Pulmonary artery endothelial cell (primary cell): ENCODE measurements at places on chromosomes 5 and 9. TPM values are rescaled to one million over a fixed set of nuclear protein-coding genes. Genes with fewer than 3 reads are reported as not detected.
A peak's percentile ranks its signal among the peaks of the same experiment; 100 is the strongest.

Gene RASEF
- total RNA-seq, result 0.07 TPM in 1 of 2 replicates, not detected in the other

Gene ARID3C
- total RNA-seq, result 0.07 and 0.13 TPM in 2 replicates

Gene GFI1B
- not detected in 2 replicates for total RNA-seq

Gene FOXD4L6
- total RNA-seq, result 0.07 TPM in 1 of 2 replicates, not detected in the other

Gene SURF2
- 17.5 and 19.8 TPM in 2 replicates for total RNA-seq

Gene TSSK1B
- total RNA-seq, result not detected in 2 replicates

Gene OMD
- total RNA-seq, result 0.04 and 0.07 TPM in 2 replicates

Gene MTX3
- total RNA-seq, result 6.2 and 6.4 TPM in 2 replicates

Gene POU5F2
- total RNA-seq, result 0.26 and 0.46 TPM in 2 replicates

Gene GPR151
- total RNA-seq, result 0.04 TPM in 1 of 2 replicates, not detected in the other

Gene ARSB
- 10.4 and 15.3 TPM in 2 replicates for total RNA-seq

Gene XPA
- 10.2 and 13.1 TPM in 2 replicates for total RNA-seq

Gene MATR3
- 213 and 361 TPM in 2 replicates for total RNA-seq

Gene KCNN2
- total RNA-seq, result 0.20 and 0.25 TPM in 2 replicates

Gene BTNL8
- not detected in 2 replicates for total RNA-seq

Gene DRD1
- not detected in 2 replicates for total RNA-seq

Gene PCDHGB3
- 1.3 and 1.6 TPM in 2 replicates for total RNA-seq

Gene CD14
- total RNA-seq, result 0.26 and 0.49 TPM in 2 replicates

DNA sequence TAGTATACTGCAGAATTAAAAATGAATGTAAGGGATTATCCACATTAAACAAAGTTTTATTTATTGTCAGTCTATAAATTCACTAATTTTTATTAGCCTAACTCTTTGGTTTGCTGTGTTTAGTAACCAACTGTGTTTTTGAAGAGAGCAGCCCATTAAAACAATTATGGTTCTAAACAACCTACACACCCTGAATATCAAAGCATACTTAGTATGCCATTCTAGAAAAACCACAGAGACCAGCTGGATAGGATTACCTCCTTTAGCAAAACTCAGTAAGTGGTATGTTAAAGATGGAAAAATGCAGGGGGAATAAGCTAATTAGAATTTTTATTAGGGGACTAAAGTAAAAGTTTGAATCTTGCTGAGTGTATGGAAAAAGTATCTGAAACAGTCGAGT is 1981.7 kb upstream of the NUDT12 start:
- DNase-seq, result no peak

GRCh38 chr5:66869347-66869746 is 273.2 kb downstream of the MAST4 start:
- DNase-seq, result no peak

DNA sequence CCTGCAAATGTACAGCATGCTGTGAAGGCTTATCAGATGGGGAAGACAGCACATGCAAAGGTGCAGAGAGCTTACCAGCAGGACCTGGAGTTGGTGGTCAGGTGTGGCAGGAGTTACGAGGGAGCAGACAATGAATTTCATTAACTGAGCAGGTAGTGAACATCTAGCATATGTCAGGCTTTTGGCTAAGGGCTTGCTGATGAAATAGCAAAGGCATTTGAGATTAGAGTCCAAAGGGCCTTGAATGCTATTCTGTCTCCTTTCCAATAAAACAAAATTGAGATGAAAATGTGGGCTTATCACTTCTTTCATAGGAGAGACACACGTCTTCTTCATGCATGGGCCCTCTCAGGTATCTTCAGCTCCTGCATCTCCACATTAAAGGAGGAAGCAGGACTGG is 36.6 kb upstream of the PPARGC1B start:
- no peak for DNase-seq

- DNase-seq, result no peak
Measured at GRCh38 chr9:117622347-117622746, 81.9 kb upstream of the TLR4 start.

GRCh38 chr5:112933651-112934365 is 11.8 kb upstream of the REEP5 start:
- no peak for DNase-seq

DNA sequence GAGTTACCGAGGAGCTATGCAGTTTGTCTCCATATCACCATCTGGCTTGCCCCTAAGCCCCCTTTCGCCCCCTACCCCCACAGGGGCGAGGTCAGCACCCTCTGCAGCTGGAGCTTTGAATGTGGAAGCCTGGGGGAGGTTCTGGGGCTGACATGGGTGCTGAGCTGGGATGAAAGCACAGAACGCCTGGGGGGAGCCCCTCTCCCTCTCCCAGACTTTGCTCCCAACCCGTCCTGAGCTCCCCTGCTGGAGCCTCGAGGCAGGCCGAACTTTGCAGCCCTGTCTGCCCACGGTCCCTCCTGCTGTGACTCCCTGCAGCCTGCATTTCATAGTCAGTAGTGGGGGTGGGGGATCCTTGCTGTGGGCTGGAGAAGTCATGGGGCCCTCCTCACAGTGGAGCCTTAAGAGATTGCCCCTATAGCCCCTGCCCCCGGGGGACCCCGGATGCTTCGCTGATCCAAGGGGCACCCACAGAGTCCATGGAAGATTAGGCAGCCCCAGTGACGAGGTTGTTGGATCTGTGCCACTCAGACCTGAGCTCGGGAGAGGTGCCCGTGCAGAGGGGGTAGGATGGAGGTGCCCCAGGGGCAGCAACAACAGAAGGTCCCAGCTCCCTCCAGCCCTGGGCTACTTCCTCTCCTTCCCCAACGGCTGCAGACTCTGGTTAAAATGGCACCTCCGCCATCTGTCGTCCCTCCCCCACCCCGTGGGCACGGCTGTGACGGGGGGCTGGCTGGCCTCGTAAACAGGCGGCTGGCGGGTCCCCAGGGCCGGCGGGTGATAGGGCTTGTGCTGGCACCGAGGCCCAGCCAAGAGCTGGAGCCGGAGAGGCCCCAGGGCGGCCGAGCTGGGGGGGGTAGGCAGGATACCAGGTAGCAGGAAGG is 162.0 kb downstream of the C9orf50 start:
- no peak for DNase-seq

- DNase-seq, result no peak
Measured at GRCh38 chr5:159663986-159664385, 252.3 kb upstream of the ADRA1B start.

GRCh38 chr5:32584646-32585045 is 711 bp upstream of the SUB1 start:
- DNase-seq, result no peak

GRCh38 chr5:178385496-178385890 is 152.9 kb upstream of the PHYKPL start:
- no peak for DNase-seq

GRCh38 chr5:147140558-147140957 is 94.3 kb upstream of the STK32A start:
- no peak for DNase-seq

- no peak for DNase-seq
Measured at GRCh38 chr9:108049671-108050494, 560.3 kb upstream of the KLF4 start.

- DNase-seq, result no peak
Measured at GRCh38 chr5:17989567-17990563, 355.6 kb downstream of the TAF11L14 start.

DNA sequence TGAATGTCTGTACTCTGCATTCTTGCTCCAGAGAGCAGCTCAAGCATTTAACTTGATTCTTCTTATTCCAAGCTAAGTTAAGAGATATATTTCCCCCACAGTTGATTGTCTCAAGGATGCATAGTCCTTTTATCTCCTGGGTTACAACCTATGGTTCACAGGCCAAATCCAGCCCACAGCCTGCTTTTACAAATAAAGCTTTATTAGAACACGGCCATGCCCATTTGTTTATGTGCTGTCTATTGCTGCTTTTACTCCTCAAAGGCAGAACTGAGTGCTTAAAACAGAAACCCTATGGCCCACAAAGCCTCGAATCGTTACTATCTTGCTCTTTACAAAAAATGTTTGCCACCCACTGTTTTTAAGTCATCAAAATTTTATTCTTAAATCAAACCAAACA is 25.8 kb downstream of the TBC1D2 start:
- DNase-seq, result no peak

GRCh38 chr5:61735531-61735930 is 403.5 kb downstream of the ZSWIM6 start:
- DNase-seq, result no peak

- no peak for DNase-seq
Measured at GRCh38 chr9:21266733-21267484, 27.1 kb upstream of the IFNA14 start.

DNA sequence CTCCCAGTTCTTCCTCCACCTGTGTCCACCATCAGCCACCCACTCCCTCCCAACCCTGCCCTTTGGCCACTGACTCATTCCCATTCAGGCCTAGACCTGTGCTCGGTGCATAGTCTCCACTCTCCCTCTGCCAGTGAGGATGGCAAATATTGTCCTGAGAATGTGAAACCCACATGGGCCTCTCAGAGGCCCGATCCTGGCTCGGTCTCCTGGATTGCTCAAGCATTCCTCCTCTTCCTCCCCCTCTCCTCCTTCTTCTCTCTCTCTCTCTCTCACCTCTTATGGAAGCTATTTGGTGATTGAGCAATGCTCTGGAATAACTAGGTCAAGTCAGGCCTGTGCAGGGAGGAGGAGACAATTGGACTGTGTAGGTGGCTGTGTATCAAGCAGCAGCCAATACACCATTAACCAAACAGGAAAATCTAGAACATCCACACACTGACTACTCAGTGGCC is 99.9 kb downstream of the KLF4 start:
- DNase-seq, result no peak

DNA sequence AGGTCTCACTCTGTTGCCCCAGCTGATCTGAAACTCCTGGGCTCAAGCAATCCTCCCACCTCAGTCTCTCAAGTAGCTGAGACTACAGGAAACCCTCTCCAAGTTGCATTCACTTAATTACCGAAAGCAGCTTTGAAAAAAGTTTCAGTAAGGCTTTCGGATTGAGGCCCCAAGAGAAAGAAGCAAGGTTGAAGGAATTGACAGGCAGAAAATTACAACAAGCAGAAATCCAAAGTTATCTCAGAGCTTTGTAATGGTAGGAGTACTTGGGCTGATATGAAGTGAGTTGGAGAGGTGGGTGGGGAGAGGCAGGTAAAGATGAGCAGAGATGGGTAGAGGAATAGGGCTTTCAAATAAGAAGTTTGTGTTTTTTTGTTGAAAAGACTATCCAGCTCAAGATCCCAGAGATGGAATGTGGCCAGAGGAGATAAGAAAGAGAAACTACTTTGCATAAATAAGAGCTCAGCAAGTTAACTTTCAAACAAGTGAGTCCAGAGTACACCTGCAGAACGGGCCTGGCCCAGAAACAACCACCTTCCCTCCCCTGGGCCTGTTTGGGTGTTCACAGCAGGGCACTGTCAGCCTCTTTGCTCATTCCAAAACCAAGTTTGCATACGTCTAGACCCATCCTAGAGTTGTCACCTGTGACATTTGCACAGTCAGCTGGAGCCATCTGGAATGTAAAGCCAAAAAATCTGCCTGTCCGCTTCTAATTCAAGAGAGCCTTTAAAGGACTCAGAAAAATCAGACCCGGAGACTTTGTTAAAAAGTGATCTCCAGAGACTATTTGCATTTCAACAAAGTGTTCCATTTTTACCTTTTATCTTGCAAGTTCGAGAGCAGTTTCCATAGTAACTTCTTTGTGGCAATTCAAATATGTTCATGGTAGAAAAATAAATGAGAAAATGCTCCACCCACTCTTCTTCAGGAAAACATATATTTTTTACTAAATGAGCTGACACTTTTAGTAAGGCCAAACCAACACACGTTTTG is 2.2 kb upstream of the CLINT1 start:
- no peak for DNase-seq

- DNase-seq, result peak; percentile 41
Measured at GRCh38 chr9:93302586-93303257, 118.8 kb downstream of the WNK2 start.

DNA sequence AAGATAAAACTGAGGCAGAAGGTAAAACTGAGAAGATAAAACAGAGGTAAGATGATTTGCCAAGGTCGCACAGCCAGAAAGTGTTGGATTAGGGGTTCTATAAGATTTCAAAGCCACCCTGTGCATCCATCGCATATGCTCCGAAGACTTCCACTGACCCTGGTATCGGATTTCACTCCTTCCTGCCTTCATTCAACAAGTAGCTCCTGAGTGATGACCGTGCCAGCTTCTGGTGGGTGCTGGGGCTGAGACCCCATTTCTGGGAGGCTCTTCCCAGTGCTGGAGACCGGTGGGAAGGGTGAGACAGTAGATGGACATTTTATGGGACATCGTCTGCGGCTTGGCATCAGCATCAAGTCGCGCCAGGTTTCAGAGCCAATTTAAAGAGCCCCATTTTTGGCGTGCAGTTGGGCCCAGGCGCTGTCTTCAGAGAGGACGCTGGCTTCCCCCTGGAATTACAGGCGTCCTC is 53.7 kb upstream of the DAB2IP start:
- no peak for DNase-seq

DNA sequence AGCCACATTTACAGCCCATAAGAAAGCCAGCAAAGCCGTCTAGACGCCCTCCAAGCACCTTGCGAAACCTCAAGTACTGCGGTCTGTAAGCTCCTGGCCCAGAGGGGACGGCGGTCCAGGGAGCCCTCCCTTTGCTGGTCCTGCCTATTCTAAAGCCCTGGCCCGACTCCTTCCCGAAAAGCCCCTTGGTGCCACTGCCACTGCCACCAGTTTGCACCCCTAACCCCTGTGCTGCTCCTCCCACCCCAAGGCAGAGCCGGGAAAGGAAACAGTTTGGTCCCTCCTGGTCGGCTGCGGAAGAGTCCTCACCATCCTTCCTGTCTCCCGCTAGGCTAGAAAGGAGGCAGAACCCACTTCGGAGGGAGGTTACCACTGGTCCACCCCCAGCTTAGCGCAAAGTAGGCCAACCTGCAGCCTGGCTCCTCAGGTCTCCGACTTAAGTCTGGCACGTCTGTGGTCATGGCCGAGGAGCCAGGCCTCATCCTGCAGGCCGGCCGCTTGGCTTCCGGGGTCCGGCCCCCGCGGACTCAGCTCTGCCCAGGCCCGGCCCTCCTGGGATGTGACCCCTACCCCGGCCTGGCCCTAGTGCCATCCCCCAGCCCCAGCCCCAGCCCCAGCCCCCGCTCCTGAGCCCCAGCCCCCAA is 916 bp downstream of the TOR1A start:
- no peak for DNase-seq

- DNase-seq, result no peak
Measured at GRCh38 chr5:10740384-10740783, 20.6 kb downstream of the DAP start.

GRCh38 chr5:9156282-9156681 is 389.6 kb downstream of the SEMA5A start:
- no peak for DNase-seq

GRCh38 chr9:15403155-15403554 is 19.5 kb upstream of the SNAPC3 start:
- DNase-seq, result no peak

- no peak for DNase-seq
Measured at GRCh38 chr5:21807953-21808352, 1045.2 kb downstream of the CDH12 start.

- no peak for DNase-seq
Measured at GRCh38 chr9:124776618-124776953, 347 bp upstream of the OLFML2A start.
